ENCODE measurements at places on chromosomes 1 and 21.

DNA sequence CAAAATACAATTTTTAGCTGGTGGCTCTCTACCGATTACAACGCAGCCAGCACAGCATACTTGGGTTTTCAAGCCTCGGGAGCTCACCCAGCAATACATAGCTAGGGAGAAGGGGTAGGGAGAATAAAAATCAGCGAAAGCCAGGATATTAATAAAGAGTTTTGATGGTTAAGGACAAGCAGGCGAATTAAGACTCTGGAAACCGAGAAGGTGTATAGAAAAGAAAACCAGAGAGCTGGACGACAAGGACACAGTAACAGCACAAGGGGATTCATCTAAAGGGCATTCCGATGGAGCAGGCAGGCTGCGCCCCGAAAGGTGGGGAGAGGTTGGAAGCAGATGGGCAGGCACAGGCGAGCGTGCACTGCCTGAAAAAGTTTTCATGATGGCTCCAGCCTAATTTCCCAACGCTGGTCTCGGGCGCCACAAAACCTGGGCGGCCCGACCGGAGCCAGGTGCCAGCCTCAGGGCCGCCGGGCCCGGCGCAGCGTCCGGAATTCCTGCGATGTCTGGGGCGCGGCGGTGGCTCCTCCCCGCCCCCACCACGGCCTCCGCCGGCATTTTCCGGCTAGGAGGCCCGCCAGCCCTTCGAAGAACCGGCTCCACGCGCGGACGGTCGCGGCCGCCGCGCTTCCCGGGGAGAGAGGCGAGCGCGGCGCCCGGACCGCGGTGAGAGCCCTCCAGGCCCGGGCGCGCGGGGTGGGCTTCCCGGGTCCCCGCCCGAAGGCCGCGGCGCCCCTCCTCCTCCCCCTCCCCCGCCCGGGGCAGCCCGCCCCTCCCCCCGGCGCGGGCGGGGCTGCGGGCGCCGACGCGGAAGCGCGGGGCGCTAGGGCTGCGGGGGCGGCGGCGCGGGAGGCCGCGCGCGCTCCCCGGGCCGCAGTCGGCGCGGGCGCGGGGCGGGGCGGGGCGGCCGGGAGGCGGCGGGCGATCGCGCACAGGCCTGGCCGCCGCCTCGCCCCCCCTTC is 774 bp upstream of the DYRK1A start:
- peak; percentile 64 for DNase-seq

DNA sequence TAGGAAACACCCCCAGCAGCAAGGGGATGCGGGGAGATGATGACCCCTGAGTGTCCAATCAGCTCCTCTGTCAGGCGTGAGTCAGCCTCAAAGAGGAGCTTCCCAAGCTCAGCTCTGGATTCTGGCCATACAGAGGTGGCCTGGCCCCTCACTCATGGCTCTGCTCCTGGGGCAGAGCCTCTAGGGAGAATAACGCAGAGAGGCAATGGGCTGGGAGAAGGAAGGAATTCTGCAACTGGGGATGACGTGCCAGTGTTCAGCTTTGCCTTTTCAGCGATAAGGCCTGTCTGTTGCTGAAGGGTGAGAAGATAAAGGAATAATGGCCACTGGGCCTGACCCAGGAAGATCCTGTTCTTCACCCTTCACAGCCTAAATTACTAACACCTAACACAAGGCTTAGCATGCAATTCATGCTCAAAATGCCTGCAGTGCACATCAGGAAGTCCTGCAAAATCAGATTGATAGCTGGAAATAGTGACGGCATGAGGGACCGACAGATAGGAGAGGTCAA is 92.2 kb downstream of the TBX19 start:
- no peak for DNase-seq

DNA sequence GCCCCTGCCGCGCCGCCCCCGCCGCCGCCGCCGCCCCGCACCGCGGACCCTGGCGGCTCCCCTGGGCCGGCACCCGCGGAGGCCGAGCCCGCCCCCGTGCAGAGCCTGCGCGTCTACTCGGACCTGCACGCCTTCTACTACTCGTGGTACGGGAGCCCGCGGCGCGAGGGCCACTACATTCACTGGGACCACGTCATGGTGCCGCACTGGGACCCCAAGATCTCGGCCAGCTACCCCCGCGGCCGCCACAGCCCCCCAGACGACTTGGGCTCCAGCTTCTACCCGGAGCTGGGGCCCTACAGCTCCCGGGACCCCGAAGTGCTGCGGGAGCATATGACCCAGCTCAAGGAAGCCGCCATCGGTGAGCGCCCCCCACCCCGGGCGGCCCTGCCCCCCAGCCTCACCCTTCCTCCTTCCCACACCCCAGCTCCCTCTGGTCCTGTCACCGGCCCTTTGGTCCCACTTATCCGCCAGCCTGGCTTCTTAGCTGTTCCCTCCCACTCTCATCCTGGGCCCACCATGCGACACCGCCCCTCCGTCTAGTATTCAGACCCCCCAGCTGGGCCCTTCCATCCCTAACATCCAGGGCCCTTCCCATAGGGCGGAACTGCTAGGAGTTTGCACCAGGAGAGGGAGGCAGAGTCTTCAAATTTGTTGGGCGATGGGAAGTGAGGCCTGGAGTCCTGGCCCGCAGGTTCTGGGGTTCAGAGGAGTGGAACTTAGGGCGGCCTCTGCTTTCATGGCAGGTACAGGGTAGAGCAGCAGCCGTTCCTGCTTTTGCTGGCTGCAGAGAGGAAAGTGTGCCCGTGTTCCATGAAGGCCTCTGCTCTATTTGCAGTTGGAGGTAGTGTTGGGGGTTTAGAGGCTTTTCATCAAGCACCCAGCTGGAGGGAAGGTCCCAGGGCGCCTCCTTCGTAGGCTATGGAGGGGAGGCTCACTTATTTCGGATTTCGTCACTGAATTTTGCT is 1.0 kb downstream of the MANEAL start:
- peak; percentile 15 for DNase-seq

- DNase-seq, result no peak
These were observed 142.8 kb downstream of the ZZZ3 start for GRCh38 chr1:77539519-77540142.

DNA sequence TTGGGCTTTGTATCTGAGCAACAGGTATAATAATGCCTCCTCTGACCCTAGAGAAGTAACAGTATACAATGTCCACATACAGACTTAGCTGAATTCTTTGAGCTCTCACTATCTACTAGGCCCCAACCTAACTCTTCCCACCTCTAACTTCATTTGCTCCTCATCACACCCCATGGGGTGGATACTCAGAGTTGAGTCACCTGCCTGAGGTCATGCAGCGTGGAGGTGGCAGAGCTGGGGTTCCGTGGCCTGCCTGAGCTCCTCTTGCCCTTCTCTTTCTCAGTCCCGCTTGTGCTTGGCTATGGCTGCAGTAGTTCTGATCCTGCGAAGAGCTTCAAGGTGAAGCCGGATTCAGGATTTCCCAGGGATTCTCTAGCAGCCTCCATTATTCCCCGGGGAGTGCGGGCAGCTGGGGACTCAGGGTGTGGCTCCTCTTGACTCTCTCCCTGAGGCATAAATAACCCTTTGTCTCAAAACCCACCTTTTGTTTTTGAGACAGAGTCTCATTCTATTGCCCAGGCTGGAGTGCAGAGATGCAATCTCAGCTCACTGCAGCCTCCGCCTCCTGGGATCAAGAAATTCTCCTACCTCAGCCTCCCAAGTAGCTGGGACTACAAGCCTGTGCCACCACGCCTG is 29.9 kb upstream of the ACTL8 start:
- DNase-seq, result no peak

- DNase-seq, result no peak
These were observed 11.3 kb downstream of the COA7 start for GRCh38 chr1:52686830-52687229.

Data from HT-29 (cell line).